ENCODE measurements at places on chromosomes 4 and X.
A peak's percentile ranks its signal among the peaks of the same experiment; 100 is the strongest.

DNA sequence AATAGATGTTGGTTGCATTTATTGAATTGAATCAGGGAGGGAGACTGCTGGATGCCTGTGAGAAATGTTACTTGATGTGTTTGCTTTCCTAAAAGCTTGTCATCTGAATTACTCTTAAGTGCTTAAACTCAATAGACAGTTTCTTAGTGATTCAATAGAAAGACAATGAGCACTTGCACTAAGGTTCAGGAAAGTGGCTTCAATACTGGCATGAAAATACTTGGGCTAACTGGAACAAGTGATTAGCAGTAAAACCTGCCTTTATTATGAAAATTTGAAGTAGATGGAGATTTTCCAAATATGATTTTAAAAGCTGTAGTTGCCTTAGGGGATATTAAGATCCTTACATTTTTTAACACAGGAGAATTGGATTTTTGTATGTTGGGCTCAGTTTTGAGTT is 123.3 kb downstream of the RNF150 start:
- no peak for DNase-seq

- DNase-seq: no peak
Measured at GRCh38 chr4:21763855-21764254, 184.7 kb downstream of the KCNIP4 start.

DNA sequence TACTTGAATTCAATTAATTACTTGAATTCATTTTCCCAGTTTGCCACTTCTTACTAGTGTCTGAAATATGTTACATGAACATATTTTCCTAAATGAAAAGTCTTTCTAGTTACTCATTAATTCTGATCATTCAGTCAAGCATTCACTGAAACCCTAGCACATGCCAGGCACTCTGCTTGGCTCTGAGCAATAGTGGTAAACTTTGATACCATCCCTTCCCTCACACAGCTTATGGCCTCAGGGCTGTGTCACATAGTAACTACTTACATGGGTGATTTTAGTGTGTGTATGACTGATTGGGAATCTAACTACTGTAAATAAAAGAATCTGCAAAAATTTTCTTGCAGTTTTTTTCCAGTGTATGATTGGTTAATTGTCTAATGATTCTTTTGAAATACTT is 32.7 kb downstream of the METAP1 start:
- no peak for DNase-seq

DNA sequence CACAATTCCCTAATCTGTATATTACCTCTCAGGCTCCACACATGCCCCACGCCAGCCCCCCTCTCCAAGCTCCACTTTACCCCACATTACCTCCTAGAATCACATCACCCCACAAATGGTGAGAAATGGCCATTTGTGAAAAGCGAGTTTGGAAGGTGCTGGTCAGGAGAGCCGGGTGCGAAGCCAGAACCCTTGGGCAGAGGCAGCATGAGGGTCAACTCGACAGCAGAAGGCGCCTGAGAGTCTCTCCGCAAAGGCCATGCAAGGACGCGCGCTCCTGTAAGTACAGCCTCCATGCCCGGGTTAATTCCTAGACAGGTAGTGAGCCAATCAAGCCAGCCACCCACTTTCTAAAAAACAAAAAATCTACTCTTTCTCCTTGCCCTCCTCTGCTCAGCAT is 42.4 kb downstream of the RHOXF2 start:
- DNase-seq: no peak

DNA sequence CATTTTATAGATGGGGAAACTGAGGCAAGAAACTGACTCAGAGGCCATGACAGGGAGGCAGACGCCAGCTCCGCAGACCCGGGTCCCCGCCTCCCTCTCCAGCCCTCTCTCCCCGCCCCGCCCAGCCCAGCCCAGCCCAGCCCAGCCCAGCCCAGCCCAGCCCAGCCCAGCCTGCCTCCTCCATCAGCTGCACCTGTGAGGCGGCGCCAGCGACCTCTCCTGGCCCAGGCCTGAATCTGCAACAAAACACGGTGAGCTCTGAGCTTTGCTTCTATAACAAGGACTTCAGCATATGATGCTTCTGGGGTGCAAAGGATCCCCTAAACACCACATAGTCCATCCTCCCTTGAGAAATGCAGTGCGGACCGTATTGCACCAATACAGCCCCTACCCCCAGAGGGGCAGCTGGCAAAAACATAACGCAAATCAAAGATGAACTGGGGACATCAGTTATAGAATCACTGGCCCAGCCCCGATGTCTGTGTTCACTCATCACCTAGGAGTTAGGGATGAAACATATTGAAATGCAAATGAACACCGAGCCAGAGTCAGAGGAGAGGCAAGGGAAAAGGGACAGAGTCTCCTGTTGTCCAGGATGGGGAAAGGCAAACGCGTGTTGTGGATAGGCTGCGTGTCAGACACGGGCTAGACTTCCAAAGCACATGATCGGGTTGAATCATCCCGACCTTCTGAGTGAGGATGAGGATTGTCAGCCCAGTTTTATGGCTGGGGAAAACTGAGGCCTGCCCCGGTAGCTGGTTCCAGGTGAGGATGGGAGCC is 216.1 kb upstream of the PSAPL1 start:
- DNase-seq: peak; percentile 33

GRCh38 chrX:20857746-20858145 is 516.5 kb upstream of the CNKSR2 start:
- no peak for DNase-seq

- no peak for DNase-seq
Measured at GRCh38 chr4:100063355-100063754, 113.3 kb upstream of the H2AZ1 start.

GRCh38 chrX:78029663-78030062 is 60.2 kb upstream of the PGAM4 start:
- DNase-seq: no peak

DNA sequence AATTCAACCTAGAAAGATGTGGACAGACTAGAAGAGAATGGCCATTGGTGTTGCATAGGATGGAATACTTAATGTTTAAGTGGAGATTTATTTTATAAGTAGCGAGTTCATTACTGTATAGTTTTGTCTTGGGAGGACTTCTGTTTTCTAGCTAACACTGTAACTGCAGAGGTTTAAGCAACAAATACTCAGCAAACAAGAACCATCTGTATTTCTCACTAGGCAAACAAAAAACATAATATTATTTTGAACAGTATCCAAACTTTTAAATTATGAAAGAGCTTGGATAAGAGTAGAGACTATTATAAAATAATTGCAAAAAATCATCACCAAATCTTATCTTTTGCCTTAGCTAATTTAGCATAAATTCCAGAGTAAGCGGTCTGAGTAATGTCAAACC is 121.1 kb downstream of the GLRA3 start:
- DNase-seq: no peak

All from CD4-positive, alpha-beta T cell treated with Interferon gamma for 1 hour (primary cell).